ENCODE measurements at places on chromosomes 2 and 18. TPM values are rescaled to one million over a fixed set of nuclear protein-coding genes. Genes with fewer than 3 reads are reported as not detected.

Gene OSBPL6
- total RNA-seq: 7.0 TPM

Gene APOB
- total RNA-seq: 25.1 TPM

Gene SLC11A1
- total RNA-seq: 8.5 TPM

Gene SPATA3
- total RNA-seq: not detected

Gene SCG2
- total RNA-seq: 0.42 TPM

Gene C18orf32
- 50.4 TPM for total RNA-seq

Gene UCN
- total RNA-seq: 1.2 TPM

Gene RNF152
- total RNA-seq: 11.8 TPM

Gene MDH1B
- total RNA-seq: 0.80 TPM

Gene XRCC5
- total RNA-seq: 114 TPM

Gene IL1F10
- not detected for total RNA-seq

Gene NBAS
- total RNA-seq: 38.9 TPM

Gene PROM2
- total RNA-seq: 0.84 TPM

Gene CNNM3
- 10.3 TPM for total RNA-seq

Gene ANKRD29
- total RNA-seq: 8.5 TPM

Gene DSG4
- not detected for total RNA-seq

Gene OR6B2
- total RNA-seq: not detected

Gene GPR39
- total RNA-seq: not detected

Gene EPB41L3
- total RNA-seq: 34.8 TPM

Gene PPP1R1C
- 5.0 TPM for total RNA-seq

Gene ROCK2
- 47.6 TPM for total RNA-seq

Gene KCNG2
- 0.15 TPM for total RNA-seq

Gene MRPS9
- total RNA-seq: 49.9 TPM

Gene CRYGD
- not detected for total RNA-seq

Gene SP110
- 15.1 TPM for total RNA-seq

Gene ASNSD1
- total RNA-seq: 29.9 TPM

Gene SERPINB13
- total RNA-seq: not detected

Gene CYP26B1
- total RNA-seq: 21.0 TPM

Gene AQP12B
- not detected for total RNA-seq

Gene BBS5
- 6.7 TPM for total RNA-seq
